Activated CD4-positive, CD25-positive, alpha-beta regulatory T cell treated with anti-CD3 and anti-CD28 coated beads, Interleukin-2, amount 50 U/mL, for 72 hours (primary cell): ENCODE measurements at places on chromosomes 6 and 20.

DNA sequence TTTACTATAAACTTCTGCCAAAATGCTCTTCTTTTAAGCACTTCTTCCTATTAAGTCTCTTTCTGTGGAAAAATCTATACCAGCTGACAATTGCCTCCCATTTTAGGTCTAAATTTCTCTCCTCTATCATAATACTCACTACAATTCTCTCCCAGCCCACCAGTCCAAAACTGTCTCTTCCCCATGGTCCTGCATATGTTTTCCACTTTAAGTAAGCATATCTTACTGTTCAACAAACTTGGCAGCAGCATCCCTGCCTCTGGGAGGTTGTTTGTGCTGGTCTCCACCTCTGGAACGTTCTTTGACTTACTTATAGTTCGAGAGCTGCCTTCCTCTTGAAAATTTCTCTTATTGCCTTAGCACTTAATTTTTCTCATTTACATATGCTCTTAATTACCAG lies 180.5 kb downstream of the COL12A1 start:
- DNase-seq: no peak

DNA sequence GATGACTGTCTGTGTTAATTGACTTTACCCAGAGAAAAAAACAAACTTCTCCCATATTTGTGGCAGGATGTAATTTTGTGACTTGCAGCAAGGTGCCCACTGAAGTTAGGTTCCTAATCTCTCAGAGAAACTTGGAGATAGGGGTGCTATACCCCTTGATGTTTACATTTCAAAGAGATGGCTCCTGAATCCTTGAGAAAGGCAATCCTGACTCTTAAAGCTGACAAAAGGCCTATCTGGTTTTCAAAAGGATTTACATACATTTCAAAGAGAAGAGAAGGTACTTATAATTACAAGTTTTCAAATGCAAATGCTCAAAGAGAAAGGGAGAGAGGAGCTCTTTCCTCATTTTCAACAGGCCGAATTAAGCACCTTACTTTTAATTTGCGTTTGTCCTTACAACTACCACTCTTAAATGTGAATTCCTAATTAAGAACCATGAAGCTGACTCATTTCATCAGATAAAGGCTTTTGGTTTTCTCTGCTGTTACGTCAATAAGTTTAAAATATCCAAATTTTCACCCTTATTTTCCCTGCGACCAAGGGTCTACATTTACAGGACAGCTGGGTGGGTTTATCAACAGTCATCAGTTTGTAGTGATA lies 711.8 kb upstream of the MAP3K7 start:
- no peak for DNase-seq

DNA sequence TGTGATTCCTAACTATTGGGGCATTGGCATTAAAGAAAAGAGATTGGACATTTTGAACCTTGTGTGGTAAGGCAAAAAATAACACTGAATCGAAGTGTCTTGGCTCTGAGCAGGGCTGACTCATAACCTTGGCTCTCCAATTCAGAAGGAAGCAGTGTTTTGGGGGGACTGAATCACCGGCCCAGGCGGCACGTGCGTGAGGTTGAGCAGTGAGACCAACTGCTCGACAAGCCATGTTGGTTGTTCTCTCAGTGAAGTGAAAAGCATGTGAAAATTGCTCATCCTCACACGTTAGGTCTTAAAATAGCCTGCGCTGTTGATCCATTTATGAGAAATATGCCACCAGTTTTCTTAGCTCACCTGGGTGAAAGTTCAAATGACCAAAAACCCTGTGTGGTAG lies 137.8 kb upstream of the SPACA1 start:
- no peak for DNase-seq

DNA sequence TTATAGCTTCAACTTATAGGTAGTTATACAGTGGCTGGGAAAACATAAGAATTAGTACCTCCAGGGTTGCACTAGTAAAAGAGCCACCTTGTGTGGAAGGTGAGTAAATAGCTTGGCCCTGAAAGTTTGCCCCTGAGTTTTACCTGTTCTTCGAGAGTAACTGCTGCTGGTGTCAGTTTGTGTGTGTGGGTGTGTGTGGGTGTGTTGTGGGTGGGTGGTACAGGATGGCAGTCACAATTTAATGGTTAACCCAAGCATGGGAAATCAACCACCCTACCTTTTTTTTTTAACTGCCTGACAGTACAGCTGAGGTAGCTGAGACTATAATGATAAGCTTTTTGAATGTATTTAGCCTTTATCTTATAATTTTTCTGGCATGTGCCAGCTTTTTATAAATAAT lies 137.3 kb downstream of the STXBP5 start:
- DNase-seq: no peak

DNA sequence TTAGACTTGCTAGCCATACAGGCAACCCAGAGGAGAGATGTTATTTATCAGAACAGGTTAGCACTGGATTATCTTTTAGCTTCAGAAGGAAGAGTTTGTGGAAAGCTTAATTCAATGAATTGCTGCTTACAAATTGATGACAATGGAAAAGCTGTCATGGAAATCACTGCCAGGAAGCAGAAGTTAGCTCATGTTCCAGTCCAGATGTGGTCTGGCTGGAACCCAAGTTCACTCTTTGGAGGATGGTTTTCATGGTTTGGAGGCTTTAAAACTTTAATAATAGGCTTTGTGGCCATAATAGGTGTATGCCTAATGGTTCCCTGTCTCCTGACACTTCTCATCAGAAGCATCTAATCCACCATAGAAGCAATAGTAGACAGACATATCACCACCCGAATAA lies 699.0 kb downstream of the PHF3 start:
- DNase-seq: no peak

DNA sequence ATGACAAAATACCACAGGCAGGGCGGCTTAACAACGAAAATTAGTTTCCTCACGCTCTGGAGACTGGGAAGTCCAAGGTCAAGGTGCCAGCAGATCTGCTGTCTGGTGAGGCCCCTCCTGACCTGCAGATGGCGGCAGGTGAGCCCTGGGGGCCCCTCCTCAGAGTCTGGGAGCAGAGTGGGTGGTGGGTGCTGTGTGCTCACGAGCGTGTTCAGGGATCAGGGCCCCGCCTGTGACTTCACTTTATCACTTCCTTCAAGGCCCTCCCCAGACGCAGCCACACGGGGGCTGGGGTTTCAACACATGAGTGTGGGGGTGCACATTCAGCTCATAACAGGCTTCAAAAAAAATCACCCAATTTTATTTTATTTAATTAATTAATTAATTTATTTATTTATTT lies 39.3 kb downstream of the SLC2A4RG start:
- DNase-seq: no peak

- no peak for DNase-seq
These were observed 49.8 kb upstream of the ERVFRD-1 start for GRCh38 chr6:11161031-11161956.

- peak; percentile 61 for DNase-seq
These were observed 53.5 kb upstream of the BTN3A2 start for GRCh38 chr6:26311385-26312095.

DNA sequence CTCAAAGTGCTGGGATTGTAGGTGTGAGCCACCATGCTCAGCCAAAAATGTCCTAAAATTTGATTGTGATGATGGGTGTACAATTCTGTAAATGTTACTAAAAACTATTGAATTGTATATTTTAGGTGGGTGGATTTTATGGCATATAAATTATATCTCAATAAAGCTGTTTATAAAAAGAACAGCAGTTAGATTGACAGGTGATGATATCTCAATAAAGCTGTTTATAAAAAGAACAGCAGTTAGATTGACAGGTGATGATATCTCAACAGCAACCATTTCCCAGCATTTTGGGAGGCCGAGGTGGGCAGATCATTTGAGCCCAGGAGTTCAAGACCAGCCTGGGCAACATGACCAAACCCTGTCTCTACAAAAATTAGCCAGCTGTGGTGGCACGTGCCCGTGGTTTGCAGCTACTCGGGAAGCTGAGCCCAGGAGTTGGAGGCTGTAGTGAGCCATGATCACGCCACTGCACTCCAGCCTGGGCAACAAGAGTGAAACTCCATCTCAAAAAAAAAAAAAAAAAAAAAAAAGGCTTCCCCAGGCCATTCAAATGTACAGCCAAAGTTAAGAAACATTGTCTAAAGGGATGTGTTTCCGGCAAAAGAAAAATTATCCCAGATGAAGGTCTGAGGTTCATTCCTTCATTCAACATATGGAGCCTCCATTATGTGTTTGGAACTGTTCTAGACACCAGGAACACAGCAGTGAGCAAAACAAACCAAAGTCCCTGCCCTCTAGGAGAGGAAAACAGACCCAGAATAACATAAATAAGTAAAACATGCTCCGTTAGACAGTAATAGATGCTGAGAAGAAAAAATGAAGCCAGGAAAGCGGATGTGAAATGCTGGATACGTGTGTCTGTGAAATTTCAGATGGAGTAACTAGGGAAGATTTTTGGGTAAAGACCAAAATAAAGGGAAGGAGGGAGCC lies 1.6 kb upstream of the RBCK1 start:
- DNase-seq: no peak

- DNase-seq: peak; percentile 39
These were observed 1.4 kb downstream of the STAU1 start for GRCh38 chr20:49186535-49187329.

DNA sequence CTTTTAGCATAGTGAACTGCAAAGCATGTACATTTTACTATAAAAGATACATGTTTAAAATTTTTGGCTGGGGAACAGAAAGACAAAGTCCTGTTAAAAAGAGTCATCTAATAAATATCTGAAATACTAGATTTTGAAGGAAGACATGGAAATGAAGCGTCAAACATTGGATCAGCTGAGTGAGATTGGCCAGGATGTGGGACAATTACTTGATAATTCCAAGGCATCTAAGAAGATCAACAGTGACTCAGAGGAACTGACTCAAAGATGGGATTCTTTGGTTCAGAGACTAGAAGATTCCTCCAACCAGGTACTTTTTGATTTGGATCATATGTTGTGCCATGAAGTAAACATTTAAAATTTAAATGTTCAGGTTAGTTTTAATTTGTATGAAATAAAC lies 162.3 kb downstream of the UTRN start:
- DNase-seq: no peak

- DNase-seq: no peak
These were observed 48.9 kb downstream of the VTA1 start for GRCh38 chr6:142195862-142196541.
